Cardiac muscle cell (in vitro differentiated cells and primary cell): ENCODE measurements at places on chromosomes 11 and 22.

DNA sequence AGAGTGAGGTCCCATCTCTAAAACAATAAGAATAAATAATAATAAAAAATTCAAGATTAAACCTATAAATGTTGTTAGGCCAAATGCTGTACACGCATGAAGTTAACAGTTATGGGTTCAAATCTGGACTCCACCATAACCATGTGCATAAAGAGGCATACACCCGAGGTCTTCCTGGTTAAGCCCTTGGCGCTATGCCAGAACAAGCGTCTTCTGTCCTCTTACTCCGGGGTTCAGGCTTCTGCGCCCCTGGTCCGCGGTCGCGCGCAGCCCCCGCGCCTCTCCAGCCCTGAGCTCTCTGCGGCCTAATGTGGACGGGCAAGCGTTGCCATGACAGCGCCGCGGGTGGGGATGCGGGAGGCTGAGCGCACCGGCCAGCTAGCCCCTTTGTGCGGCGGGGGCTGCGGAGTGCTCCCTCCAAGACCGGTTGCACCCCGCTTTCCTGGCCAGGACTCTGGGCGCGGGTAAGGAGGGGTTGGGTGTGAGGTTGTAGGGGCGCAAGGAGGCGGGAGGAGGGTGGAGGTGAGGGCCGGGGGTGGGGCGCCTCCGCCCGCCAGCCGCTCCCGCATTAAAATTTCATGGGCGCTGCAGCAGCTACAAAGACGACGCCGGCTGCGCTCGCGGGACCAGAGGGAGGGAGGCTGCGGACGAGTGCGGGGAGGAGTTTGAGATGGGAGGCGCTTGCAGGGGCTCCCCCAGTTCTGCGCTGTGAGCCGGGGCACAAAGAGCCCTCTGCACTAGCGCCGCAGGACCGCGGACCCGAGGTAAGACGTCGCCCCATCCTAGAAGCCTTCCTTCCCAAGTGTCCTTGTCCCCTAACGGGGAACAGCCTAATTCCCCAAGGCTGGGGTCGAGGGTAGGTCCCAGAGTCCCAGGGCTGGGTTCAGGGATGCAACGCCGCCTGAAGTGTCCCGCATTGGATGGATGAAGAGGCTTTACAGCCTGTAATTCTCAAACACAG lies at the start of gene MIAT:
TSS of gene MIAT (plus strand) at position 698 of the 961 bp plus-strand sequence.
- DNase-seq, result no peak

DNA sequence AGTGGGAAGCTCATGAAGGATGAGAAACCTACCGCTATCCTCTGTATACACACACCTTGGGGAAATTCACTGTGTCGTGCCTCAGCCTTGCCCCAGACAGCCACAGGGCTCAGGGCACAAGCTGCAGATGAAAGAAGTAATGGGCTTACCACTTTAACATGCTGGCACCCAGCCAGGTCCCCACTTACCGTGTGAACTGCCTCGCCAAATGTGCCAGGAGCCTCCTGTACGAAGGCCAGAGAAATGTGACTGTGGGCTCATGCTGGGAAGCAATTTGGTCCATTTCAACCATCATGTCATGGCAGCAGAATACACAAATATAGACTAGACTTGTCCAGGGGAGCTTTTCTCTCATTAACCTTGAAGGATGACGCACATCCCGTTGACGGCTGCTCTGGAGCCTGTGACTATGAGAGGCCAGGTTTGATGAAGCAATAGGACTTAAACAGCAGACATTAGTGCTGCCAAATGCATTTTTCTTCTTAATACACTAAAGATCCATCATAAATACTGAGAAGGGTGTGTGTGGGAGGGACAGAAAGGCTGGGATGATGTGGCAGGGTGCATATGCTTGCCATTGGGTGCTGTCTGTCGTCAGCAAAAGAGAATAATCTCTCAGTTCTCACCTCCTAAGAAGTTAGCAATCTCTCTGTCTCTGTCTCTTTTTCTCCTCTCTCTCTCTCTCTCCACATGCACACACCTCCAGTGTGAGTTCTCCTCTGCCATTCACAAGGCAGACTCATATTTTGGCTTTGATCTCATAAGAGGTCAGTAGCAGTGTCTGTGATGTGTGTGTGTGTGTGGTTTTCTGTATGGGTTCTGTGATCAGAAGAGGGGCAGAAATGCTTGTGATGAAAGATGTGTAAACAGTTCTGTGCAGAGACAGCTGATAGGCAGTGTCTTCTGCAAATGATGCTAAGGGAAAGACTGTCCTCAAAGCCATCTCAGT lies 142.4 kb downstream of the KIRREL3 start:
- no peak for DNase-seq

DNA sequence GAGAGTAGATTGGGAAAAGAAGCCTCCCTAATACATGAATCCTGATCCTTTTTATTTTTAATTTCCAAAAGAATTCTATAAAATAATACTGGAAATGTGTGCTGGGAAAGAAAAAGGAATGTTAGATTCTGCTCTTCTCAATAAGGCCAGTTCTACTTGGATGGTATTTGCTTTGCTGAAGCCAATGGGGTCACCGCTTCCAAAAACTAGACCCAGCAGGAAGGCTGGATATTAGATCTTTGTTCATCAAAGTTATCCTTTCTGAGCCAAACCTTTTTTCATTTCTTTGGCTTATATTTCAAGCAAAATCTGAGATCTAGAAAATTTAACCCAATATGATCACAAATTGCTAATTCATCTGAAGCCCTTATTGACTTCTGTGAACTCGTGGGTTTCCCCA lies 41.4 kb downstream of the SCUBE2 start:
- DNase-seq, result no peak

DNA sequence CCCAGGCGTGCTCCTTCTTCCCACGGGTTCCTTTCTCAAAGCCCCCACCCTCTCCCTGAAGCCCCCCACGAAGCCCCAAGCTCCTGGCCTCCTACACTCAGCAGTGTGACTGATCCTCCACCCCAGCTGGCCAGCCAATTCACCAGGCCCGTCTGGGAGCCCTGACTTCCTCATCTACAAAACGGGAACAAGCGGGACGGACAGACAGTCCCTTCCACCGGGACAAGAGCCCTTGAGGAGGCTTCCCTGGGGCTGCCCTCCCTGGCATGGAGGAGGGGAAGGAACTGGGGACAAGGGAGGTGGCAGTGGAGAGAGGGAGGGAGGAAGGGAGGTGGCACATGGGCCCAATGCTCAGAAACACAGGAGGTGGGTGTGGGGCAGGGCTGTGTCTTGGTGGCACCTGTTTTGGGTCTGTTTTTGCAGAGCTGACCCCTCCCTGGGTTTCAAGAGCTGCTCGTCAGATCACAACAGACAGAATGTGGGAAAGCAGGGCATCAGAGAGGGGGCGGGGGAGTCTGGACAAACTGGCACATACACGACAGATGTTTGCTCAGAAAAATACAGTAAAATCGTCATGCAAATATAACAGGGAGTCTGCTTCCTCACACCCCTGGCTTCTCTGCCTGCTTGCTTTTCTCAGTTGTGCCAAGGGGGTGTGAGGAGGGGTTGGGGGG lies 56.8 kb downstream of the ELFN2 start:
- DNase-seq, result no peak

- DNase-seq, result no peak
Observed at GRCh38 chr11:65953471-65953870, 8.1 kb upstream of the SART1 start.

DNA sequence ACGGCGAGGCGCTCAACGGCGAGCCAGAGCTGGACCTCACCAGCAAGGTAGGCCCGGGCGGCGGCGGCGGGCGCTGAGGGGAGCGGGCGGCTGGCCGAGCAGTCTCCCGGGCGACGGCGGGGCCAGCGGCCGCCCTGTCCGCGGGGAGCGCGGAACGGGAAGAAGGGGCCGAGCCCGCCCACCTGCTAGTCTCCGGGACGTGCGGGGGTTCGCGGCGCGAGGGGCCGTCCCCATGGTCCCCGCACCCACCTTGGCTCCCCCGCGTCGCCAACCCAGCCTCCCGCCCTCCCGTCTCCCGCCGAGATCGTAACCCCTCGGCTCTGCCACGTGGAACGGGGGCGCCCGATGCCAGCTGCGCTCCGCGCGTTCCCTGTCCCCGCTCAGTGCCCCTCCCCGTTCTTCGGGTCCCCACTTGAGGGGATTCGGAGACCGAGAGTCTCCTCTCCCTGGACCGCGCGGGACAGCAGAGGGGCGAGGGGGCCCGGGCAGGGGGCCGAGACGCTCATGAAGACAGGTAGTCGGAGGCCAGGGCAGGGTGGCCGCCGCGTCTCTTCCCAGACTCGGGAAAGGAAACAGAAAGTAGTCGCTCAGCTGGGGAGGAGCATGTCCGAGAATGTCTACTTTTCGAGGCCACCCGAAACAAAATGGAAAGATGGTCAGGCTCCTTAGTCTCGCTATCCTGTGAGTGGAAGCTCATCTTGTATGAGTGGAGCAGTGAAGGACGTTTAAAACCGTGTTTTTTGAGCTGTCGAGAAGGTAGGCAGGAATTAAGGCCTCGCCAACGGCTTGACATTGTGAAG lies 557 bp downstream of the GTPBP1 start:
- DNase-seq, result peak; percentile 60

DNA sequence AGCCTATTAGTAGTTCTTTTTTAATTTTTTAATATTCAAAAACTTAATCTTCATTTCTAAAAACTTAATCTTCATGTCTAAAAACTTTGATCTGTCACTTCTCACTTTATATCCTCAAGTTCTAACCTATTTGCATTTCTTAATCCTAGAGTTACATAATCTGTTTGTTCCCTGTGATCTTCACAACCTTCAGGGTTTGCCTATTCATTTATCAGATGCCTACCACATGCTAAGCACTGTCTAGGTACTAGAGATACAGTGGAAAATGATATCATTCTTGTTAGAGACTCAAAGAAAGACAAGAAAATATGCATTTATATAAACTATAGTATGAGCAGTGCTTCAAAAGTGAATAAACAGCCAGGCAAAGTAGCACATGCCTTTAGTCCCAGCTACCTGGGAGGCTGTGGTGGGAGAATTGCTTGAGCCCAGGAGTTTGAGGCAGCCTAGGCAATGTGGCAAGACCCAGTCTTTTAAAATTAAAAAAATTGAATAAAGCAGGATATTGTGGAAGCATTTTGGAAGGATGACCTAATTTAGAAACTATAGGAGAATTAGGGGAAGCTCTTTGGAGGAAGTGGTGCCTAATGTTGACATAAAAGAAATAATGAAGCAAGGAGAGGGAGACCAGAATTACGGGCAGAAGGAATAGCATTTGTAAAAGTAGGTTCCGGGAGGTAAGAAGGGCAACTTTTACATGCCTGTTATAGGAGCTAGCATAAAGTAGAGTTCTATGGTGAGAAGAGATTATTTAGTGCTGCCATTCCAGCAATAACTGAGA lies 54.4 kb upstream of the GRK2 start:
- DNase-seq, result no peak

DNA sequence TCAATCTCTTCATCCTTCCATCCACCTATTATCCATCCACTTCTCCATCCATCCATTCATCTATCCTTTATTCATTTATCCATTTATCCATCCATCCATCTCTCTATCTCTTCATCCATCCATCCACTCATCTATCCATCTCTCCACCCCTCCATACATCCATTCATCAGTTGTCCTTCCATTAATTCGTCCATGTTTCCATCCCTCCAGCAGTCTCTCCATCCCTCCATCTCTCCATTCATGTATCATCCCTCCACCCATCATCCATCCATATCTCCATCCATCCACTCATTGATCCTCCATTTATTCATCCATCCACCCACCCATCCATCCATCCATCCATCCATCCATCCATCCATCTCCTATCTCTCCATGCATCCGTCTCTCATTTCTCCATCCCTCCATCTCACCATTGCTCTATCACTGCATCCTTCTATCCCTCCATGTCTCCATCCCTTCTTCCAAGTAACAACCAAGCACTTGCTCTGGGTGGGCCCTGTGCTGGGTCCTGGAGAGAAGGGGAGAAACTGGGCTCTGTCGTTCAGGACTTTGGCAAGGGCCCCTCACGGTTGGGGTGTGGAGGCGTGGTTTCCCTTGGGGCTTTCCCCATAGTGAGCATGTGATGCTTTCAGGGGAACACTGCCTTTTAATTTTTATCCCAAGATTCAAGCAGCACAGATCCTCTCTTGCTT lies 43.3 kb downstream of the SMIM38 start:
- no peak for DNase-seq

DNA sequence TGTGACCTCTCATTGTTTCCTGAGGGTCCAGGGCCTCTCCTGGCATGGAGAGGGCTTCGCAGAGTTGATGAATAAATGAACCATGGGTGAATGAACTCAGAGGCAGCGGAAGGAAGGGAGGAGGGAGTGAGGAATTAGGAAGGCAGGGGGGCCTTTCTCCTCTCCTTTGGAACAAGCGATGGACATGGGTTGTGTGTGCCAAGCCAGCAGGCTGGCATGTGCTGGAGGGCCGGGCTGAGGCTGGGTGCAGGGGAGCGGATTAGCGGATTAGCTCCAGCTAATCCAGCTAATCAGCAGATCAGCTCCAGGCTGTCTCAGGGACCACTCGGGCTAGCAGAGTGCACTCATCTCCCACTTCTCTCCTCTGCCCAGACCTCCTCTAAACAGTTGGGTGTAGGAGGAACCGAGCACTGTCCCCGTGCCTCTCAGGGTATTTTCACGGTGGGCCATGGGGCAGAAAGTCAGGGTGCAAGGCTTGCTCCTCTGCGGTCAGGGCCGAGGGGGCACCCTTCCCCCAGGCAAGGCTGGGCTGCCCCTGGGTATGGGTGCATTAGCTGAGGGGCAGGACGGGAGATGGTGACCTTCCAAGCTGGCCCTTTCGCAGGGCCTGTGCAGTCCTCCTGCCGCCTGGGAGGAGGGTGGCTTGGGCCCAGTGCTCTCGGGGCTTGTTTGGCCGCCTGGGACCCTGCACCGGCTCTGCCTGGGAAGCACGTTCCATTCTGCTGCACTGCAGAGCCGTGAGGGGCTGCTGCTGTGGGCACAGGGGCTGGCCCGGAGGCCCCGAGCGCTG lies 120.3 kb upstream of the B3GAT1 start:
- no peak for DNase-seq

GRCh38 chr11:57422669-57423068 lies 4.3 kb downstream of the SLC43A3 start:
- no peak for DNase-seq

GRCh38 chr11:109641549-109641948 lies 219.6 kb downstream of the C11orf87 start:
- DNase-seq, result peak; percentile 62

DNA sequence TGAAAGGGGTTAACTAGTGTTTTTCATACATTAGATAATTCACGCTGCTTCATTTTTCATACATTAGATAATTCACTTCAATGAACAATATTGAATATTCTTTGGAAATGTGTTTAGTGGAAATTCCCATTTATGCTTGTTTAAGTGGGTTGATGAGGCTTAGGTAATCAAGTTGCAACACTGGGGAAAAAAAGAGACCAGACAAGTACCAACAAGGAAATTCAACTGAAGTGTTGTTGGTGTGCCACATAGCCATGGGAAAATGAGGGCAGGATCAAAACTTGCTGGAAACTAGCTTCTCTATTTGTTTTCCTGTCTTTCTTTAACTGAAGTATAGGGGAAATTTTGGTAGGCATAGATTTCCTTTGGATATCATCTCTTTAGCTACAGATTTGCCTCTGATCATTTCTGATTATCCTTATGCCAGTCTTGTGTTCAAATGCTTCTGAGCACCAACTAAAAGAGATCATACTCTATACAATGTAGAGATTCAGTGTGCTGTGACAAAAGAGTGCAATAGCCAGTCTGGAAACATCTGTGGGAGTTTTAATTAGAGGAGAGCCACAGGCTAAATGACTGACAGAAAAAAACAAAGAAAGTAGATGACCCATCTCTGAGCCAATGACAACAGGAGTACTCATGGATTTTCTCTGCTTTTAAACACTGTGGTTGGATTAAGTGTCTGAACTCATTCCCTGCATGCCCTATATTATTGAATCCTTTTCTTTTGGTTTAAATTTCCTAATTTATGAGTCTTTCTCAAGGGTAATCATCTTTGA lies 67.6 kb upstream of the CTSC start:
- DNase-seq, result no peak

GRCh38 chr11:34791780-34792542 lies 124.2 kb downstream of the APIP start:
- peak; percentile 34 for DNase-seq
